ENCODE measurements at places on chromosomes 5 and 9.

DNA sequence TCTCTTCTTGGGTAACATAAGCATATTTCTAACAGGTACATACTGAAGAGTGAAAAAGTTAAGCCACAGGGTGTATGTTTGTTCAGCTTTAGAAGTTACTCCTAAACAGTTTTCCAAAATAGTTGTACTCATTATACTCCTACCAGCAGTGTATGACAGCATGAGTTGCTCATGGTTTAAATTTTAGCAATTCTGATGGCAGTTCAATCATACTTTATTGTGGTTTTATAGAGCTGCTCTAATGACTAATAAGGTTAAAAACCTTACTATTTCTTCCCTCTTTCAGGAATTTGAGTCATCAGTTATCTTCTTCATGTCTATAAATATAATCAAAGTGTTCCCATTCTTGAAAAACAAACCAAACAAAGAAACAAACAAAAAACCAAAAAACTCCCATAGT, 81.5 kb downstream of the CAAP1 start:
- DNase-seq = no peak

DNA sequence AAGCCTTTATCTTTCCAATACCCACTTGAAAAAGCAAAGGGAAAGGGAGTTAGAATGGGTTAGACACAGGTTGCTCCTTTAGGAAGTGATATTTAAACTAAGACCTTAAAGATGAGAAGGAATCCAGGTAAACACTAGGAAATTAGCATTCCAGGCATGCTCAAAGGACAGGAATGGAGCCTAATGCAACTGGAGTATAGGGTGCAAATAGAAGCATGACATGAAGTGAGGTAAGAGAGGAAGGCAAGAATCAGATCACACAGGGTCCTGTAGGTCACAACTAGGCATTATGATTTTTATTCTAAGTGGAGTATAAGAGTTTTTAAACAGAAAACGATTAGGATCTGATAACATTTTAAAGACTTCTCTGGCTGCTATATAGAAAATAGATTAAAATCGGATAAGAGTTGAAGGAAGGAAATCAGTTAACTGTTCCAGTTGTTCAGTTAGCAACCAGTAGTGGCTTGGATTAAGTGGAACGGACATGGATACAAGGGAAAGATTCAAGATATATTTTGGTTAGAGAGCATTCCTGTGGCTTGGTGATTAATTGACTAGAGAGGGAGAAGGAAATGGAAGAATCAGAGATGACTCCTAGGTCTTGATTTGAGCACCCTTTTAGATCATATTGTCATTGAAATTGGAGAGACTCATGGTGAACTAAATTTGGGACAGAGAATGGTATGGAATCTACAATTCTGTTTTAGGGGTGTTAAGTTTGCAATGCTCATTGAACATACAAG, 95.9 kb downstream of the FBXO4 start:
- no peak for DNase-seq

- DNase-seq = no peak
These were observed 168.7 kb downstream of the GRIA1 start for GRCh38 chr5:153659039-153659736.

DNA sequence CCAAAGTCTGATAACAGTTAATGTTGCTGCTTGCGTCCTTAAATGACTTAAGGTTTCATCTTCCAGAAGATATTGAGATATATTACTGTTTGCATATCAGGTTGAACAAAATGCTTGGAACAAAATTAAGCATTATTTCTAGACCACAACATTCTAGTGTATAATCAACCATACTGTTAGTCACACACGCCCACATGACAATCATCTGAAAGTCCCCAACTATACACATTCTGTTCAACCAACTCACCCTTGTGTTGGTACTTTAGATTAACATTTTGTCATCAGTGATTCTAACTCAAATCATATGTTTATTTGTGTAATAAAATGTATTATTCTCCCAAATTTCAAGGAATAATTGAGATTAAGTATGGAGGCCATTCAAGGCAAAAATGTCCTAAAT, 47.3 kb downstream of the LURAP1L start:
- DNase-seq = no peak

DNA sequence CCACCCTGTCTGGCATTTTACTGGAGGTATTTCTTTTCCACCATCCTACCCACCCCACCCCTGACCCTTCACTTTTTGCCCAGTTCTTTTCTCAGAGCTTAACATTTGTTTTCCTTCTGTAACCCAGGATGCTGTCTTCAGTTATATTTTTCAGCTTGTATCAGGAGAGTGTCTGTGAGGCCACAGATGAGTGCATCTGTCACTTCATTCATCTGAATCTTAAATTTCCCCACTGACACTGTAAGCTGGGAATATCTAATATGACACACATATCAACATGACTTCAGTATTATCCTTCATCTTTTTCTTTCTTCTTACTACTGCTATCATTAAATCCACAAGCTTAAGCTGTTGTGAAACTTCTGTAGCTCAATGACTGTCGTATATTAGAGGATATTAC, 4.9 kb downstream of the MARCHF3 start:
- no peak for DNase-seq

GRCh38 chr5:91532779-91533178, 149.7 kb upstream of the ARRDC3 start:
- DNase-seq = no peak

GRCh38 chr5:123351240-123351639, 72.0 kb downstream of the CEP120 start:
- no peak for DNase-seq

GRCh38 chr9:99368341-99369326, 146.6 kb downstream of the SEC61B start:
- peak; percentile 88 for DNase-seq

- no peak for DNase-seq
These were observed 101.7 kb upstream of the TLX3 start for GRCh38 chr5:171207256-171207847.

GRCh38 chr5:56129288-56129687, 103.8 kb downstream of the ANKRD55 start:
- DNase-seq = no peak

- DNase-seq = peak; percentile 72
These were observed 48.2 kb upstream of the ANGPTL2 start for GRCh38 chr9:127170652-127171051.

GRCh38 chr9:121024237-121024636, 25.8 kb downstream of the C5 start:
- DNase-seq = no peak

- DNase-seq = no peak
These were observed 703 bp downstream of the FAM120AOS start for GRCh38 chr9:93452710-93453046.

GRCh38 chr5:145295236-145295835, 539.8 kb downstream of the PRELID2 start:
- DNase-seq = no peak

DNA sequence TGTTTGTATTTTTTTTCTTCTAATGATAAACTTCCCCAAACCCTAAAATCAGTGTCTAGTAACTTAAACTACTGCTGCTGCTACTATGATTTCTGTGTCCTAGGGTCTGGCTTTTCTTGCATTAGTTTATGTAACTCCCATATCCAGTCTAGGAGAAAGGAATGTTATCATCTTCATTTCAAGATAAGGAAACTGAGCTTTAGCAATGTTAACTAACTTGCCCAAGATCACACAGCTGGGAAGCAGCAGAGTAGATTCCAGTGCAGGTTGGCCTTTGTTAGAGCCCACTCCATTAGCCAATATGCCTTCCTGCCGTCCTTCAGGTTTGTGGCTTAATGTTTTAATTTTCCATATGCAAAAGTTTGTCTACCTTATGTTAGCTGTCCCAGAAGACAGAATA, 10.4 kb downstream of the TMEM171 start:
- no peak for DNase-seq

GRCh38 chr9:133429641-133430161, 7.5 kb downstream of the ADAMTS13 start:
- no peak for DNase-seq

DNA sequence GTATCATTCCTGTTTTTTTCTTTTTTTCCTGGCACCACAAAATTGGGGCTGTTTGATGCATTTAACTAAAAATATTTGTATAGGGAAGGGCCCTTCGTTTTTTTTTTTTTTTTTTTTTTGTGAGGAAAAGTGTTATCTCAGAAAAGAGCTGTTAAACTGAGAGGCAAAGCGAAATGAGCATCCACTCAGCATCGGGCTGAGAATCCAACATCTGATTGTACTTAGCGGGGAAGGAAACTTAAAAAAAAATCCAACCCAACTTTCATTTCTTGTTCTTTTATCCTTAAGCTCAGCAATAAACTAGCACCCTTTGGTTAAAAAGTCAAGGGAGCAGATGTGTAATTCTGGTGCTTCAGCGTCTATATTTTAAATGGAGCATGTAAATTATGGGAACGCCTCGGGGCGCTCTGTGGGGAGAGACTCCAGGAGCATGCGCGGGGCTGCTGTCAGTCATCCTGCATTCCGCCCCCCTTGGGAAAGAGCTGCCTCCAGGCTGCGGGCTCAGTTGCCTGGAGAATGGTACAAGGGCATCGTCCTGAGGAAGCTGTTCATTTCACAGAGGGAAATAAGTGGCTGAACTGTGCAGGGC, 33.3 kb downstream of the DMRT2 start:
- peak; percentile 90 for DNase-seq

DNA sequence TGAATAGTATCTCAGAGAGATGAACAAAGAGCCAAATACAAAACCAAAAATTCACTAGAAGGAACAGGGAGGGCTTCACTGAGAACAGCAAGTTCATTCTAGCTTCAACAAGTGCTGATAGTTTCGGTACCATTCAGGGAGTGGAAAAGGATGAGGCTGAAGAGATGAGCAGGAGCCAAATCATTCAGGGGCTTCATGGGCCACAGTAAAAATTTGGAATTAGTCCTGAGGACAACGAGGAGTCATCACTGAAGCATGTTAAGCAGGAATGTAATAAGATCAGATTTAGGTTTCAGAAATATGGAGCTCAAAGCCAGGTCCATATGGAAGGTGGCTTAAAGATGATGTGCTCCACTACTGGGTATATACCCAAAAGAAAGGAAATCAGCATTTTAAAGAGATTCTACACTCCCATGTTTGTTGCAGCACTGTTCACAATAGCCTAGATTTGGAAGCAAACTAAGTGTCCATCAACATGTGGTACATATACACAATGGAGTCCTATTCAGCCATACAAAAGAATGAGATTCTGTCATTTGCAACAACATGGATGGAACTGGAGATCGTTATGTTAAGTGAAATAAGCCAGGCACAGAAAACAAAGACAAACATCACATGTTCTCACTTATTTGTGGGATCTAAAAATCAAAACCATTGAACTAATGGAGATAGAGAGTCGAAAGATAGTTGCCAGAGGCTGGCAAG, 36.2 kb downstream of the SPOCK1 start:
- DNase-seq = no peak

DNA sequence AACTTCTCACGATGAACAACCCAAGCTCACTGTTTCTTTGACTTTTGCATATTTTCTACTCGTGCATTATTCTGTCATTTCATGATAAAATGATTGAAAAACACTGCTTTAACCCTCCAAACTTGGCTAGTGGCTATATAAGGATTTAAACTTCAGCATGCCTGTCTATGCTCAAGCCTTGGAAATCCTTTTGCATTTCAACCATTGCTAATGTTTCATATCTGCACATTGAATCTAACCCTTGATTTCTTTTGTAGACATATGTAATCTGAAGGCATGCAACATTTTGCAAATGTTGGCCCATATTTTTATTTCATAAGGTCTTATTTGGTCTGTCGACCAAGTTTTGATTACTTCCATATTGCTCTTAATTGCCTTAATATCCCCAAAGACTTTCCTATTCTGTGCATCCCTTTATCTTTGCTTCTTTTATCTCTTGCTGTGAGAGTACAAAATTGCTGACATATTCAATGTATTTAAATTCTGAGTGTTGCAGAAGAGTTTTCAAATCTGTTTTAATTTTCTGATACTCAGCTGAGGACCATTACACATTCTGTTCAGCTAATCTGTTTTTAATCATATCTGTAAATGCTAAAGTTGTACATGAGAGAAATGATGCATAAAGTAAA, 403.7 kb upstream of the ZNF608 start:
- no peak for DNase-seq

GRCh38 chr5:91183743-91184142, 199.4 kb downstream of the ARRDC3 start:
- DNase-seq = no peak

DNA sequence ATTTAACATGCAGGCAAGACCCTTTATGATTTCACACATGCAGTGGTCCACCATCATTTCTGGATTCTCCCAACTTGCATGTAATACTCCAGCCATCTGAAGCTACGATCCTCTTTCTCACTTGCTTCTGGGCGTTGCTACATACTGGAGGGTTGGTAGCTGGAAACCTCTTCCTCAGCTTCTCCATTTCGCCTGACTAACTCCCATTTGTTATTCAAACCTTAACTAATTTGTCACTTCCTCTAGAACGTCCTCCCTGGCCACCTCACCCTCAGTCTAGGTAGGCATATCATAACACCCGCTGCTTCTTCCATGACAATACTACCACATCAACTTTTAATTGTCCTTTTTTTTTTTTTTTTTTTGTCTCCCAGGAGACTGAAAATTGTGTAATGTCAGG, 72.6 kb upstream of the EQTN start:
- DNase-seq = no peak

DNA sequence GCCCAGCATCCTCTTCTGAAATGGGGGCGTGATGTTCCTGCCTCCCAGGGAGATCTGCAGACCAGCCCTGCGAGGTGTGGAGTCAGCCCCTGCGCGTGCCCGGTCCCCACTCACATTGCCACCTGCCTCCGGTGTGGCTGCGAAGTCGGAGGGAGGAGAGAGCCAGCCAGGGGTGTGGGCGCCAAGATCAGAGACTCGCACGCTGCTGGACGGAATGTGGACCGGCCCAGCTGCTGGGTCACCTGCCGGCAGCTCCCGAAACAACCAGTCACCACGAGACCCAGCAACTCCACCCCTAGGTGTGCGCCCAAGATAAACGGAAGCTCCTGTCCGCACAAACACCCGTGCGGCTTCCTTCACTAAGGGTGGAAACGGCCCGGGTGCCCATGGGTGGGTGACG, 51.1 kb upstream of the EGFL7 start:
- no peak for DNase-seq

GRCh38 chr5:122844910-122845228, 544 bp upstream of the SNX24 start:
- no peak for DNase-seq

- DNase-seq = peak; percentile 85
These were observed 736 bp upstream of the NKD2 start for GRCh38 chr5:1007681-1008450.

DNA sequence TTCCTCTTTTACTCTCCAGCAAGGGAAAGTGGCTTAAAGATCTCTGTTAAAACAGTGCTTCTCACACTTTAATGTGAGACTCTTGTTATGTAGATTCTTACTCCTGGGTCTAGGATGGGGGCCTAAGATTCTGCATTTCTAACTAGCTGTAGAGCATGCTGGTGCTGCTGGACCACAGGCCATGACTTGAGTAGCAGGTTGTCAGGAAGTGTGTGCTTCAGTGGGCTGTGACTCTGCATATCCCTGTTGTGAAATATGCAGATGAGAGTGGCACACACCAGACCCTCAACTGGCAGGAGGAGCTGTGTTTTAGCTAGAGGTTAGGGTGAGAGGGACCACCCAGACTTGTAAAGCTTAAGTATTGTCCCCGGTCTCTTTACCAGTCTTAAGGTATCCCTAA, 191.1 kb upstream of the DMRT1 start:
- DNase-seq = no peak

Data from lower leg skin (tissue), 4 donors.